ENCODE measurements at places on chromosomes 13 and 19. TPM values are rescaled to one million over a fixed set of nuclear protein-coding genes. Genes with fewer than 3 reads are reported as not detected.

The CD70 gene
- 30.1 TPM for total RNA-seq

The ZNF808 gene
- 30.3 TPM for total RNA-seq

The UGGT2 gene
- total RNA-seq, result 0.68 TPM

The KLK12 gene
- not detected for total RNA-seq

The KIR2DL1 gene
- not detected for total RNA-seq

The CEACAM16 gene
- not detected for total RNA-seq

The FAM124A gene
- total RNA-seq, result 0.36 TPM

The FPR1 gene
- total RNA-seq, result not detected

The IZUMO2 gene
- not detected for total RNA-seq

The FFAR2 gene
- not detected for total RNA-seq

The LHB gene
- not detected for total RNA-seq

The OSCAR gene
- total RNA-seq, result not detected

The CEACAM19 gene
- 0.68 TPM for total RNA-seq

The CDK8 gene
- total RNA-seq, result 13.7 TPM

The CYP4F8 gene
- not detected for total RNA-seq

The CRB3 gene
- 0.55 TPM for total RNA-seq

The SHANK1 gene
- total RNA-seq, result not detected

The FLT1 gene
- total RNA-seq, result 1.1 TPM

The SLC46A3 gene
- 12.2 TPM for total RNA-seq

The TMEM221 gene
- not detected for total RNA-seq

The CYP4F12 gene
- total RNA-seq, result not detected

The POLR1D gene
- total RNA-seq, result 104 TPM

The MCEMP1 gene
- total RNA-seq, result not detected

The SPC24 gene
- 71.4 TPM for total RNA-seq

The F2RL3 gene
- total RNA-seq, result 0.39 TPM

The ZNF714 gene
- 29.6 TPM for total RNA-seq

The RPS28 gene
- total RNA-seq, result 2,116 TPM

The PCDH20 gene
- not detected for total RNA-seq

The PEAK3 gene
- 0.84 TPM for total RNA-seq

The FAM216B gene
- not detected for total RNA-seq

The ZNF835 gene
- 0.11 TPM for total RNA-seq

The TEX26 gene
- total RNA-seq, result not detected

The KISS1R gene
- 1.9 TPM for total RNA-seq

The ZNF701 gene
- 24.5 TPM for total RNA-seq

The PALM3 gene
- total RNA-seq, result not detected

The JAK3 gene
- 184 TPM for total RNA-seq

The TINCR gene
- total RNA-seq, result 0.39 TPM

The MPHOSPH8 gene
- total RNA-seq, result 38.4 TPM

The SH2D3A gene
- 20.8 TPM for total RNA-seq

The ONECUT3 gene
- not detected for total RNA-seq

The SPACA7 gene
- not detected for total RNA-seq

The APOC1 gene
- total RNA-seq, result not detected

The UBE2L5 gene
- not detected for total RNA-seq

All from T-helper 2 cell treated with Interferon-gamma antibody and Interleukin-4, amounts not matched to agents 100 ng/mL and 5 ng/mL, for 36 hours (primary cell).